Inflammatory macrophage (primary cell): ENCODE measurements at places on chromosomes 7 and 10.

DNA sequence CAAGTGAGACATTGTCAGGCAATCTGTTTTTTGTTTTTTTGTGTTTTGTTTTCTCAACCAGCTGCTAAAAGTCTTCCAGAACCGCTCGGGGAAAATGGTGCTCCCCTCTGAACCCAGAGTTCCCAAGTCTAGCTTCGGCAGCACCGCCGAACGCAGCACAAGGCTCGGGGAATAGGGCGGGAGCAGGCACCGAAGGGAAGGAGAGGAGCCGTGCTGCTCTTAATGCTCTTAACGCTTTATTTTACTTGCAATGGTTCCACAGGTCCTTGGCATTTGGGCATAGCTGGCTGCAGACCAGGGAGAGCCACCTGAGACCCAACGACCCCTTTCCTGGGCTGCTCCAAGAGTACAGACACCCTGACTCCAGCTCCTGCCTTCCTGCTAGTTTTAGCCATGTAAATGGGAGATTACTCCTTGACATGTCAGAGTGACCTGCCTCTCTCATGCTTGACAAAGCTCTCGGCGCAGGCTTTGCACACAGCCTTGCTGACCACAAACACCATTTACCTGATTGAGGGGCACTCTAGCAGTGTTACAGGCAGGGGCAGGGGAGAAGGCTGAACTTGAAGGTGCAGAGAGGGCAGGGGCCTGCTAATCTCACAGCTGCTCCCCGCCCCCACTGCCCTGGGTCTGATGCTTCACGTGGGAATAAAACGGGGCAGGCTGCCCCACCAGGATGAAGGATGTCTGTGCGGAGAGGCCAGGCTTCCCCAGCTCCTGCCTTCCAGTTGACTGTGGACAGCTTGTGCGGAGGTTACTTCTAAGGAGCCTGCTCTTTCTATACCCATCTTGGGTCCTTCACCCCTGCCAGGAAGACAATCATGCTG, 58.6 kb upstream of the EFCAB10 start:
- no peak for DNase-seq

- no peak for DNase-seq
Measured at GRCh38 chr10:131685576-131685975, 215.2 kb upstream of the PPP2R2D start.

DNA sequence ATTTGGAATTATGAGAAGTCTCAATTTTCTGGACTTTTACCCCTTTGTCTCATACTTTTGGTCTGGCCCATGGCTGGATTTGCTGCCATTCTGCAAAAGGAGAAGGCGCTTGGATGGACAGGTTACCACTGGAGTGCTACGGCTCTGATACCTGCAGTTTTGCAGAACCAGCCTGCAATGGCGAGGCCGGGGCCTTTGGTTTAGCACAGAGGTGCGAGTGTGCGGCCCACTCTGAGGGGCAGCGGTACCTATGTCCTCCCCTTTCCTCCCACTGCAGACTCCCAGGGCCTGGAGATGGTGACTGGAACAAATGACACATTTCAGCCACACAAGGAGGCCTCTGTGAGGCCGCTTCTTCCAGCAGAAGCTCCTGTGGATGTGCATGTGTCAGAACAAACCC, 11.9 kb downstream of the ZNF777 start:
- DNase-seq: no peak

DNA sequence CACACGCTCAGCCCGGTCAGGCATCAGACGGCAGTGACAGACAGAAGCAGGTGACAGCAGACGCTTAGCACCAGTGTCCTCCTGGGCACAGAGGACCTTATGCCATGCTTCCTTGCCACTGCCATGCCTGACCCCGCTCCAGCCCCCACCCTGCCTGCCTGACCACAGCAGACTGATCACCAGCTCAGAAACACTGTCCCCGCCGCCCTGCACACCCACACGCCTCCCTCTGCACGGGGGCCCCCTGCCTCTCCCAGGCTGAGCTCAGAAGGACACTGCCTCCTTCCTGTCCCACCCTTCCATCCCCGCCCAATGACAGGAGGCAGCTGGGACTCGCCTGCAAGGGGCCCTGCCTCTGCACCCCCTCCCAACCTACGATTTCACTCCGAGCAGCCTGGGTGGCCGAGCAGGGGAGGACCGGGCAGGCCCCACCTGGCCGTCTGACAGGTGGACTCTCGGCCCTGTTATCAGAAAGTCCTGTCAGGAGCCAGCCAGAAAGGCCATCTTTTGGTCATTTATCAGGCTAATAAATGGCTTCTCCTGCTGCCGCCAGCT, 183.4 kb downstream of the ELFN1 start:
- DNase-seq: no peak
